Caco-2 (cell line): ENCODE measurements at places on chromosomes 7 and 10. TPM values are rescaled to one million over a fixed set of nuclear protein-coding genes. Genes with fewer than 3 reads are reported as not detected.

The PLXNA4 gene
- 0.43 and 0.58 TPM in 2 replicates for total RNA-seq

The CALHM3 gene
- 0.18 TPM in 1 of 2 replicates, not detected in the other for total RNA-seq

The CALML5 gene
- total RNA-seq, result not detected in 2 replicates

The CALML3 gene
- total RNA-seq, result 0.18 TPM in 1 of 2 replicates, not detected in the other

The VWDE gene
- 0.46 and 0.70 TPM in 2 replicates for total RNA-seq

The HEPACAM2 gene
- total RNA-seq, result 2.1 and 4.4 TPM in 2 replicates

The FAM204A gene
- 63.7 and 68.7 TPM in 2 replicates for total RNA-seq

The EIF4EBP2 gene
- total RNA-seq, result 166 and 168 TPM in 2 replicates

The MBL2 gene
- 0.20 and 0.46 TPM in 2 replicates for total RNA-seq

The CEP55 gene
- 64.5 and 65.3 TPM in 2 replicates for total RNA-seq

GRCh38 chr7:1192171-1192676, 32.2 kb upstream of the ZFAND2A start:
- DNase-seq, result no peak
- H3K36me3 ChIP-seq, result no peaks in the 10 kb centered on the region
- H3K4me3 ChIP-seq, result no peak overlapping the region
- H3K4me1 ChIP-seq, result no peaks in the 10 kb centered on the region
- H3K27ac ChIP-seq, result no peak overlapping the region
- H3K27me3 ChIP-seq, result no peaks in the 10 kb centered on the region; the same call in 1 of the 2 replicates

DNA sequence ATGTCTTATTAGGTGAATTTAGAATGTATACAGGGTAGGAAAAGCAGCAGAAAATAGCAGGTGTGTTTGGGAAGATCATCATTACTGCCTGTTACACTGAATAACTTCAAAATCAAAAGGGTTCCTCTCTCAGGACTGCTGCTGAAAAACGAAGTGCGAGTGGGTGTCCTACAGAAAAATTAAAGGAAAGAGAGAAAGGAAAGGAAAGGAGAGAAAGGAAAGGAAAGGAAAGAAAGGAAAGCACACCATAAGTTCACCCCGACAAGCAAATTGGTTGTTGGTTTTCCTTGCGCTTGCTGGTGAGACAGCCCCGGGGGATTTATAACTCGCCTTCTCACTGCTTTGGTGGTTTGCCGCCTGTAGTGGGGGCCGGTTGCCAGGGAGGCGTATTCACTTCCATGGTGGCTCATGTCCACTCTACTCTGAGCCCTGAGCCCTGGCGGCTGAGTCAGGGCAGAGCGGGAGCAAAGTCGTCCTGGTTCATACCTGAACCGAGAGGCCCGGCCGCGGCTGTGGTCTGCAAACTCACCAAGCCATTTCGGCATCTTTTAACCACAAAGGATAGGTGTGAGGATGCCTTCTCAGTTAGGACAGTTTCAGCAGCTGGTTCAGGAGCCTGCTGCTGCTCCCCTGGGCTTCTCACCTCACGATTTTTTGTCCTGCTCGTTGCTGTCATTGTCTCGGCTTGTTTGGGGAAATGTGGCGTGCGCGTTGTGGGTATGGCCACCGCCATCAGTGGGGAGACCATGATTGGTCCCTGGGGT, 26.1 kb downstream of the INPP5A start:
- no peaks in the 10 kb centered on the region for H3K27me3 ChIP-seq
- no peak overlapping the region for H3K4me3 ChIP-seq
- H3K27ac ChIP-seq, result no peak overlapping the region
- DNase-seq, result no peak
- no peaks in the 10 kb centered on the region for H3K4me1 ChIP-seq
- H3K36me3 ChIP-seq, result no peaks in the 10 kb centered on the region

- peak overlapping the region; percentile 5 for H3K27ac ChIP-seq
- no peaks in the 10 kb centered on the region for H3K36me3 ChIP-seq
- H3K4me3 ChIP-seq, result no peak overlapping the region
- DNase-seq, result no peak
- H3K27me3 ChIP-seq, result no peaks in the 10 kb centered on the region
Observed at GRCh38 chr7:132865366-132866143, 216.3 kb downstream of the CHCHD3 start.

GRCh38 chr7:143214789-143215679, 6.8 kb upstream of the TAS2R40 start:
- H3K4me1 ChIP-seq, result no peaks in the 10 kb centered on the region
- no peaks in the 10 kb centered on the region for H3K36me3 ChIP-seq
- H3K27me3 ChIP-seq, result no peaks in the 10 kb centered on the region
- no peak overlapping the region for H3K27ac ChIP-seq

DNA sequence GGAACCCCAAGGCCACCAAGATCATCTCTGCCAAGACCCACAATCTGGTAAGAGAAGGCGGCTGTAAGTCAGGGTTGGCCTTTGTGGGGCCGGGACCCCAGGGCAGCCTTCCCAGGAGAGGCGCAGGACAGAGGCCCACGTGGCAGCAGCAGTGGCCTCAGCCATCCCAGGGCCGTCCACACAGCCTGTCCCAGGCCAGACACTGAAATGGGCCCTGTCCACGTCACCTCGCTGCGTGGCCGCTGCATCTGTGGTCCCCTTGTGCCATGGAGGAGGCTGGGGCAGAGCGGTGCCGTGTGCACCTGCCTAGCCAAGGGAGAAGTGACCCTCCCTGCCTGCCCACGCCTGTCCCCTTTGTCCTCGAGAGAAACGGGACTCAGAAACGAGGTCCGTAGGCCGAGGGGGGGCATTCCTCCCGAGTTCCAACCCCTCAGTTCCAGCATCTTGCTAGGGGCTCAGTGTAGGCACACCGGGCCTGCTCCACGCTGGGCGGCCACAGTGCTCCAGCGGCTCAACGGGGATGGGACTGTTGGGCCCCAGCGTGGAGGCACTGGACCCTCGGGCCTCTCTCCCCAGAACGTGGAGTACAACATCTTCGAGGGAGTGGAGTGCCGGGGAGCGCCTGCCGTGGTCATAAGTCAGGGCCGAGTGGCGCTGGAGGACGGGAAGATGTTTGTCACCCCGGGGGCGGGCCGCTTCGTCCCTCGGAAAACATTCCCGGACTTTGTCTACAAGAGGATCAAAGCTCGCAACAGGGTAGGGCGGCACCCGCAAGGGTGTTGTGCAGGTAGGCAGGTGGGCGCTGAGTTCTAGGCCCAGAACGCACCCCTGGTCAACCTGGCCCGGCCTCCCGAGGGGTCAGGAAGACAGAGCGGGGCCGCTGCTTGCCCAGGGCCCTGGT, 15.6 kb downstream of the DPYSL4 start:
- H3K27me3 ChIP-seq, result no peaks in the 10 kb centered on the region
- H3K4me1 ChIP-seq, result 0 out of 2 replicates have a peak, but pooled peaks cover 4% of the 10 kb centered on the region
- H3K36me3 ChIP-seq, result no peaks in the 10 kb centered on the region
- H3K27ac ChIP-seq, result no peak overlapping the region
- H3K4me3 ChIP-seq, result no peak overlapping the region

- DNase-seq, result no peak
- no peaks in the 10 kb centered on the region for H3K27me3 ChIP-seq
- no peaks in the 10 kb centered on the region for H3K36me3 ChIP-seq
- H3K4me3 ChIP-seq, result no peak overlapping the region
Observed at GRCh38 chr7:73363225-73364005, 35.5 kb downstream of the FKBP6 start.

DNA sequence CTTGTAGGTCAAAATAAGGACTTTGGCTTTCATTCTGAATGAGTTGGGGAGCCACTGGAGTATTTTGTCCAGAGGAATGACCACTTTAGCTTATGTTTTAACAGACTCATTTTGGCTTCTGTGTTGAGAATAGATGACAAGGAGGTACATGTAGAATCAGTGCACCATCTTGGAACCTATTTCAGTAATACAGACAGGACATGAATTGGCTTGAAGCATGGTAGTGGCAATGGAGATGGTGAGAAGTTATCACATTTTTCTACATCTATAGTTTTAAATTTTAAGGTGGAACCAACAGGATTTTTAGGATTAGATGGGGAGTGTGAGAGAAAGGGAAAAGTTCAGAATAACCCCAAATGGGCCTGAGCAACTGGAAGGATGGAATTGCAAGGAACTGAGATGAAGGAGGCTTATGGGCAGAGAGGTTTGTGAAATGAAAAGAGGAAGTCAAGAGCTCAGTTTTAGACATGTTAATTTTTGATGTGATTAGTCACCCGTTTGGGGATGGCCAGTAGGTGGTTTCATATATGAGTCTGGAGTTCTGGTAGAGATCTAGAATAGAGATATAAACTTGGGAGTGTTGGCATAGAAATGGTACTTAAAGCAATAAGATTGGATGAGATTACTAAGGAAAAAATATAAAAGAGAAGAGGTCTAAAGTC, 89.2 kb upstream of the JAZF1 start:
- no peak overlapping the region for H3K4me3 ChIP-seq
- no peaks in the 10 kb centered on the region for H3K4me1 ChIP-seq
- no peaks in the 10 kb centered on the region for H3K36me3 ChIP-seq
- H3K27ac ChIP-seq, result no peak overlapping the region
- DNase-seq, result no peak
- H3K27me3 ChIP-seq, result no peaks in the 10 kb centered on the region

DNA sequence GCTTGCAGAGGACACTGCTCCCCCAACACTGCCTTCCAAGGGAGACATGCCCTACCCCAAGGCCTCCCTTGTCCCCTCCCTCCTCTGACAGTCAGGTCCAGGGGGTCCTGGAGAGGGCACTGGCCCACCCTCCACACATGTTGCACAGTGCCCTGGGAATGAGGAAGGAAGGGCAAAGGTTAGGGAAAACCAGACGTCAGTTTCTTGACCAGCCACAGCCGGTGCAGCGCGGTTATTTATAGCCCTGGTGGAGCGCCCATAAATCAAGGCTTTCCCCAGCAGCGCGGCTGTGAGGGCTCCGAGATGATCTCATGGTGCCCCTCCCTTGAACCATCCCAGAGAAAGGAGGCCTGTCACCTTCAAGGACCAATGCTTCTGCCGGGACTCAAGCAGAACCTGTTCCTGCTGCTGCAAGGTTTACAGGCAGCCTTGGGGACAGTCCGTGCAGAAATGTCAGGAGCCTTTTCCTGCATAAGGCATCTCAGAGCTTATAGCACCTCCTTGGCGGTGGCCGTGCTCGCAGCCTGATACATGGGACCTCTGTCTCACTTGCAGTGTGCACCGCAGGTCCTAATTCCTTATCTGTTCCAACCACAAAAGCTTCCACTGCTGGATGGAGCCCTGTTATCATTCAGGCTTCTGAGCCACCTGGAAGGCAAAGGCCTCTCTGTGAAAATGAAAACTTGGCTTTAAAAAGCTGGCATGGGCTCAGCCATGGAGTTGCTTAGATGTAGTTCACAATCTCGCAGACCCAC, 127.3 kb downstream of the LHPP start:
- H3K36me3 ChIP-seq, result no peaks in the 10 kb centered on the region
- H3K4me3 ChIP-seq, result no peak overlapping the region
- no peak for DNase-seq
- H3K4me1 ChIP-seq, result peaks cover 12% of the 10 kb centered on the region
- no peak overlapping the region for H3K27ac ChIP-seq

GRCh38 chr10:81569488-81569887, 305.5 kb upstream of the NRG3 start:
- DNase-seq, result no peak
- no peak overlapping the region for H3K27ac ChIP-seq
- H3K27me3 ChIP-seq, result no peaks in the 10 kb centered on the region
- no peak overlapping the region for H3K4me3 ChIP-seq
- no peaks in the 10 kb centered on the region for H3K36me3 ChIP-seq
- no peaks in the 10 kb centered on the region for H3K4me1 ChIP-seq

GRCh38 chr10:69731184-69731583, 70.5 kb upstream of the COL13A1 start:
- no peaks in the 10 kb centered on the region; the same call in 1 of the 2 replicates for H3K27me3 ChIP-seq
- H3K4me1 ChIP-seq, result no peaks in the 10 kb centered on the region
- H3K27ac ChIP-seq, result no peak overlapping the region
- no peak overlapping the region for H3K4me3 ChIP-seq
- no peak for DNase-seq

DNA sequence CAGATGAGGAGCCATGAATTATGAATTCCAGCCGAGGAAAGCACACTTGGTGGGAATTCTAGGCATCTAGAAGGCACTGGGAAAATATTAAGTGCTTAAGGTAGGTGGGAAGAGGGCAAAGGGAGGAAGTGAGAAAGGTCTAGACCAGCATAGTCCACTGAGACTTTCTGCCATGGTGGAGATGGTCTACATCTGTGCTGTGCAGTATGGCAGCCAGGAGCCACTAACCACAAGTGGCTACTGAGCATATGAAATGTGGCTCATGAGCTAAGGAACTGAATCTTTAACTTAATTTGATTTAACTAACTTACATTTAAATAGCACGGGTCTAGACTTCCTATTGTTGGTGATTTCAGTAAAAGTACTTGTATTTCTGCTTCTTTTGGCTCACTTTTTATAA, 82.5 kb upstream of the SEM1 start:
- H3K4me3 ChIP-seq, result no peak overlapping the region
- H3K36me3 ChIP-seq, result no peaks in the 10 kb centered on the region
- H3K4me1 ChIP-seq, result no peaks in the 10 kb centered on the region

- H3K4me1 ChIP-seq, result no peaks in the 10 kb centered on the region; the same call in 1 of the 2 replicates
- no peak for DNase-seq
- no peaks in the 10 kb centered on the region for H3K27me3 ChIP-seq
Observed at GRCh38 chr7:43195256-43195655, 82.8 kb downstream of the HECW1 start.

GRCh38 chr7:117871778-117872538, 1.3 kb downstream of the CTTNBP2 start:
- H3K4me1 ChIP-seq, result 0 out of 2 replicates have a peak, but pooled peaks cover 7% of the 10 kb centered on the region
- no peaks in the 10 kb centered on the region for H3K36me3 ChIP-seq
- H3K4me3 ChIP-seq, result peak overlapping the region; percentile 62; the same call in 1 of the 2 replicates

GRCh38 chr7:157462840-157463239, 126.0 kb downstream of the DNAJB6 start:
- DNase-seq, result no peak
- no peak overlapping the region for H3K4me3 ChIP-seq
- no peaks in the 10 kb centered on the region for H3K36me3 ChIP-seq
- no peaks in the 10 kb centered on the region for H3K4me1 ChIP-seq
- no peak overlapping the region for H3K27ac ChIP-seq
- H3K27me3 ChIP-seq, result no peaks in the 10 kb centered on the region; the same call in 1 of the 2 replicates

GRCh38 chr10:17435187-17435586, 19.2 kb downstream of the ST8SIA6 start:
- peaks cover 7% of the 10 kb centered on the region for H3K4me1 ChIP-seq
- H3K4me3 ChIP-seq, result no peak overlapping the region
- no peaks in the 10 kb centered on the region for H3K36me3 ChIP-seq
- DNase-seq, result no peak
- H3K27ac ChIP-seq, result no peak overlapping the region

DNA sequence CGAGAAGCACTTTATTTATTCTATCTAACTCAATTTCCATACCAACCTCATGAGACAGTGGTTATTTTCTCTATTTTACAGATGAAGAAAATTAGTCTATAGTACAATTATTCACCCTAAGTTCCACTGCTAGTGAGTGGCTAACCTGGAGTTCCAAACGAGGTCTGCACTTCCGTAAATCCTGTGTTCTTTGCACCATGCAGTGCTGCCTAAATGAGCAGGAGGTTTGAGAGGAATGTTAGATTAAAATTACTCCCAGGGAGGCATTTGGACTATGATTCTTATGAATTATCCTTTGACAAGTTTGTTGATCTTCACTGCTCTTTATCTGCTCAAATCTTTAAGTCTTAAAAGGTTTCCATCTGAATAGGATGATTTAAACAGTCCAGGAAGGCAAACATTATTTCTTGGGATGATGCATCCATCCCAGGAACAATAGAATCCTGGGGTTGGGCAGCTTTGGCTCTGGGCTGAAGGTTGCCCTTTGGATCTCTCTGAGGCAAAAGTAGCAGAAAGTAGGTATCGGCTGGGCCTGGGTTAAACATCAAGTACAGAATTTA, 400.8 kb downstream of the REEP3 start:
- peak; percentile 18 for DNase-seq
- H3K36me3 ChIP-seq, result no peaks in the 10 kb centered on the region
- no peak overlapping the region for H3K4me3 ChIP-seq
- H3K27ac ChIP-seq, result peak overlapping the region; percentile 1
- peaks cover 8% of the 10 kb centered on the region; the same call in 1 of the 2 replicates for H3K4me1 ChIP-seq
